Activated CD4-positive, alpha-beta T cell treated with anti-CD3 and anti-CD28 coated beads, Interleukin-2, amount 50 U/mL, for 24 hours (primary cell): ENCODE measurements at places on chromosomes 5 and 9.

DNA sequence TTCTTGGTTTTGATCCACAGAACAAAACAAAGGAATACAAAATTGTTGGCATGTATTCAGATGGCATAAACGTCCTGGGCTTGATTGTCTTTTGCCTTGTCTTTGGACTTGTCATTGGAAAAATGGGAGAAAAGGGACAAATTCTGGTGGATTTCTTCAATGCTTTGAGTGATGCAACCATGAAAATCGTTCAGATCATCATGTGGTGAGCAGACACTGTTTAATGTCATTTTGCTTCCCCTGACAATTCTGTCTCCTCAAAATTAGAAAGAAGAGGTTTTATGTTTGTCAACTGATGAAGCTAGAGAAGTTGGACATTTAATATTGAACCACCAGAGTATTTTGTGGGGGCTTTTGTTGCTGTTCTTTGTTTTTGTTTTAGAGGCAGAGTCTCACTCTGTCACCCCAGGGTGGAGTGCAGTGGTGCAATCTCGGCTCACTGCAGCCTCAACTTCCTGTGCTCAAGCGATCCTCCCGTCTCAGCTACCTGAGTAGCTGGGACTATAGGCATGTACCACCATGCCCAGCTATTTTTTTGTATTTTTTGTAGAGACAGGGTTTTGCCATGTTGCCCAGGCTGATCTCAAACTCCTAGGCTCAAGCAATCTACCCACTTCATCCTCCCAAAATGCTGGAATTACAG, 82.0 kb downstream of the SLC1A1 start:
- DNase-seq = no peak

GRCh38 chr9:114505187-114506081, at the start of gene WHRN:
WHRN (minus strand) TSS chr9:114505473; CDS start chr9:114504801, 672 bp downstream.
- peak; percentile 85 for DNase-seq

- DNase-seq = no peak
Observed at GRCh38 chr9:87567001-87567400, 69.3 kb downstream of the DAPK1 start.

GRCh38 chr9:2729003-2729402, 11.7 kb downstream of the KCNV2 start:
- DNase-seq = no peak

DNA sequence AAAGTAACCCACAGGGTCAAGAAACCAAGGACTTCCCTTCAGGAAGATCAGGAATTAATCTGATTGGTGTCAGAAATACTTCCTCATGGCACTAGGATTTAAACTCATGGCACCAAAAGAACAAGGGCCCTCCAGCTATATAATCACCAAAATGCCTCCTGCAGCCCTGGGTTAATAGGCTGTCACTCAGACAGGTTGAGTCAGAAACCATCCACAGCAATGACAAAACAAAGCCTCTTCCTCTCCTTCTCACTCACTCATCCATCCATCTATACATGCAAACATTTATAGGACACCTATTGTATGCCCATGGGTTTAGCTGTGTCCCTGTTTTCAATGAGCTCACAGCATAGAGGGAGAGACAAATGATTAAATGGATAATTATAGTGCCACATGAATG, 62.5 kb upstream of the SPOCK1 start:
- no peak for DNase-seq

DNA sequence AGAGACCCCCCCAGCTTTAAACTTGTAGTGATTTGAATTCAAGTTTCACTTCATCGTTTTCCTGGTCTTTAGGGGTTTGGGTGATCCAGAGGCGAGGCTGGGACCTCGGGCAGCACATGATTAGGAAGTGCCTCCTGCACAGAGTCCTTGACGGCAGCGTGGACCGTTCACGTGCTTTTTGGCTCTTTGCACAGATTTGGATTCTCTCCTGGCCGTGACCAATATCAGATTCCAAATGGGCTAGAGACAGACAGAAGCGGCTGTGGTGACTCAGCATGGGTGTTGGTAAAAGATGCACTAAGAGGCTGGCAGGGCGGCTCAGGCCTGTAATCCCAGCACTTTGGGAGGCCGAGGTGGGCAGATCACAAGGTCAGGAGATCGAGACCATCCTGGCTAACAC, 117.2 kb upstream of the CACNA1B start:
- no peak for DNase-seq

GRCh38 chr9:79969393-79970145, 397.8 kb downstream of the TLE4 start:
- no peak for DNase-seq

DNA sequence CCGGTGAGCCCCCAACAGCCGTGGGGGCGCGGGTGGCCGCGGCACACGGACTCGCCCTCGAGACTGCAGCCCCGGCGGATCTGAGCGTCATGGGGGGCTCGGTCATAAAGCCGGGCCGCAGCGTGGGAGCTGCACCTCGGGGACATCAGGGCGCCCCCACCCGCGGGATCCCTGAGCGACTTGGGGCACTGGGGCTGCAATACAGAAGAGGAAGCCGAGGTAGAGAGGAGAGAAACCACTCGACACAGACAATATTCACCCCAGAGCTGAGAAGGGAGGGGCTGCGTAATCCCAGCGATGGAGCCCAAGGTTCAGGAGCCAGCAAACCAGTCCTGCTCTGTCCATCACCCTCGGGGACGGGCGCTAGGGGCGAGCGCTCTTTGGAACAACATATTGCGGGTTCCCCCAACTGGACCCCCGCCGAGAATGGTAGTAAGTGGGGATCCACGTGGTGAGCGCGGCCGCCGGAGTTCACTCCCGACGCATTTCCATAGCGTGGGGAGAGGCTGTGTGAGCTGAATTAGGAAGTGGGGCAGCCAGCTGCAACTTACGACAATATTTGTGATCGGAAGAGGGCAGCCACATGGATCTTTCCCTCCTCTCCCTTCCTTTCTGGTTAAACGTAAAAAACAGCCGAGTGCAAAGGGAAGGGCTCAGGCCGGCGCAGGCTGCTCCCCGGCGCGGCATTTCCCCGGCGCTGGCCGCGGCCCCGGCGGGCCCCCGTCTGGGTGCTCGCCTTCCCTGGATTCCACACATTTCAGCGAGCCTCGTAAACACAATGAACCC, 9.9 kb downstream of the PTCH1 start:
- no peak for DNase-seq

- DNase-seq = no peak
Observed at GRCh38 chr9:135994501-135995192, 33.5 kb upstream of the UBAC1 start.

- DNase-seq = no peak
Observed at GRCh38 chr9:113526841-113527240, 63.3 kb downstream of the RGS3 start.

DNA sequence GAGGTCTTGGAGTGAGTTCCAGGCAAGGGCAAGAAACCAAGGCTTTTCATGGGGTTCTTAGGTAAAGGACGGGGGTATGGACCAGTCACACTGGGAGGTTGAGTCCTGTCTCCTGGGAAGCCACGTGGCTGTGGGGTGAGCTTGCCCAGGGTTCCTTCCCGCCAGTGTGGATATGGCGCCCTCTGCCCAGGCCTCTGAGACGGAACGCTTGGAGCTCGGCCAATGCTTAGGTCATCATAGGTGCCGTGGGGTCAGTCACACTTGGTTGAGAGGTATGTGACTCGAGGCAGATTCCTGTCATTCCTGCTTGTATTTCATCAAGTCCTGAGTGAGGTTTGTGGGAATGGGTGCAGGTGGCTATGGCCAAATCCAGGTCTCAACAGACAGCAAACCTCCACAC, 46.2 kb downstream of the TENT4A start:
- DNase-seq = no peak

DNA sequence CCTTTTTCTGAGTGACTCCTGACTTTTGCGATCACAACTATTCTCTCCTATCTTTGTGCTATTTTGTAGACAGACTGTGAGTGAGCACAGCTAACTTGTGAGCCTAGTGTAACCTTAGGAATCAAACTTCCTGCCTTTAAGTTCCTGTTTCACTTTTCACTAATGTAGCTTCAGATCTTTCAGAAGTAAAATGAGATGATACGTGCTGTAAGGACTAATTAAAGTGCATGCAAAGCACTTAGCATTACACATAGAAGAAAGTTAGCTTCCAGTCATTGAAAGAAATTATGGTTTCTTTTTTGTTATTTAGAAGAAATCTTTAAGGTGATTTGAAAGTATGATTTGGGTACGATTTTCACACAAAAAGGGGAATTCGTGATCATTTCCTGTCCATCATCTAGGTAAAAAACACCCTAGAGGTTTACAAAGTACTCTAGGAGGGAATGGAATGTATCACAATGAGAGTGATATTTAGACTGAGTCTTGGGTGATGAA, 122.7 kb downstream of the ST8SIA4 start:
- DNase-seq = no peak

DNA sequence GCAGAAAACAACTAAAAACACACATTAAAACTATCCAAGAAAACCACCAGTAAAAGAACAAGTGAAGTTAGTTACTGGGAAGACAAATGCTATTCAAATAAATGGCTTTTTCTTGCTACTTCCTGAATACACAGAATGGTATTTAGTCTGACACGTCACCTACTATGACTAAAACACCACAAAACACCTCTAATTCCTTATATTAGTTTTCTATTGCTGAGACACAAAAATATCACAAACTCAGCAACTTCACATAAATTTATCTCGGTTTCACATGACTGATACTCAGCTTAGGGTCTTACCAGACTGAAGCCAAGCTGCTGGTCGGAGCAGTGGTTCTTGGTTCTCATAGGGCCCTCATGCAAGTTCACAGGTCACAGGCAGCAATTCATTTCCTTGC, 5.4 kb downstream of the DMAC1 start:
- DNase-seq = no peak

GRCh38 chr9:3977614-3978112, 322.2 kb downstream of the GLIS3 start:
- DNase-seq = no peak

GRCh38 chr9:125994066-125994943, 247.1 kb downstream of the PBX3 start:
- DNase-seq = no peak

DNA sequence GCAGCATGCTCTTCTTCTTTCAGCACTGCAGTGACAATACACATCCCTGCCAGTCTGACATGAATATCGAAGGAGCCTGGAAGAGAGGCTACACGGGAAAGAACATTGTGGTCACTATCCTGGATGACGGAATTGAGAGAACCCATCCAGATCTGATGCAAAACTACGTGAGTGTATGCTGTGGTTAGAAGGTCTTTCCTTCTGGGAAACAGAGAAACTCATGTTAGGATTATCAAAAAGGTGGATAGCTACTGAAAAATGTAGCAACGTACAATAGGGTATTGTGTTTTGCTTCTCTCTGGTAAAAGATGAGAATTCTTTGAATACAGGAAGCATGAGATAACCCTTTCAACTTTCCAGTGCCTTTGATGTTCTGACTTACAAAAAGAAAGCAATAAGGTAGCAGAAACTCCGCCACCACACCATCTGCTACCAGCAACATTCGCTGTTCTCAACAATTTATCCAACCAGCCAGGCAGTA, 133.3 kb downstream of the PCSK5 start:
- peak; percentile 16 for DNase-seq

DNA sequence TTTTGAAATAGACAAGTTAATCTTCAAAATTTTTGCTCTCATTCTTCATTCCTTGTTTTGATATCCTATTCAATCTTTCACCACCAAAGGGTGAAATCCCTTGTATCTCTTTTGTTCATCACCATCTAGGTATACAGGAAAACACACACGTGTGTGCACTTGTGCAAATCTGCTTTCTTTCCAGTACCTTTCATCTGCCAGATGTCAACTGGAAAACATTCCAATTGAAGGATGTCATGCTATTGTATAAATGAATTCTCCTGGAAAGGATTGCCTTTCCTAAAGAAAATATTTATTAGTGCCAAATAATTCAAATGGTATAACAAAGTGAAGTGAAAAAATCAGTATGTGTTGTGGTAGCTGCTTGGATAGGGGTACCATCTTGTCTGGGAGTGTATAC, 123.7 kb downstream of the RANBP17 start:
- no peak for DNase-seq

DNA sequence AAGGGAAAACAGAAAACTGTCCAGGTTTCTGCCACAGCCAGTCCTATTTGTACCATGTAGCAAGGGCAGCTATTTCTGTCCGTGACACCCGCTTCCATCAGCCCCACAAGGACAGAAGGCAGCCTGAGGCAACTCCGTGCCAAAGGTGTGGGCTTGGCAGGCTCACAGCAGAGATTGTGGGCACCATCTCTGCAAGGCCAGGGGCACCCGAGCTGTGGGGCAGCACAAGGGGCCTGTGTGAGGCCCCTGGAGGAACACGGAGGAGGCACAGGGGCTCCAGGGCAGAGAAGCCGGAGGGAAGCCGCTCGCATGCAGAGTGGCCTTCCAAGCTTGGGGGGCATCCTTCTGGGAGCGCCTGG, 43.5 kb downstream of the COL23A1 start:
- DNase-seq = no peak

GRCh38 chr5:39503155-39503554, 78.4 kb upstream of the DAB2 start:
- no peak for DNase-seq

GRCh38 chr5:112419164-112419985, at the start of gene EPB41L4A:
EPB41L4A (minus strand) TSS chr5:112419277; CDS start chr5:112419039, 238 bp downstream.
- no peak for DNase-seq

DNA sequence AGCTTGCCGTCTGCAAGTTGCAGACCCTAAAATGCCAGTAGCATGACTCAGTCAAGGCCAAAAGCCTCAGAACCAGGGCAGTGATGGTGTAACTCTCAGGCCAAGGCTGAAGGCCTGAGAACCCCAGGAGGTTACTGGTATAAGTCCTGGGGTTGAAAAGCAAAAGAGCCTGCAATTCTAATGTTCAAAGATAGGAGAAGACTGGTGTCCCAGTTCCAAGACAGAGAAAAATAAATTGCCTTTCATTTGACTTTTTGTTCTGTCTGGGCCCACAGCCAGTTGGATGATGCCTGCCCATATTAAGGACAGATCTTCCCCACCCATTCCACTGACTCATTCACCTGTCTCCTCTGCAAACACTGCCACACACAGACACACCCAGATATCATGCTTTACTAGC, 673.2 kb downstream of the CDH18 start:
- DNase-seq = no peak

- DNase-seq = no peak
Observed at GRCh38 chr5:6059137-6059800, 319.1 kb downstream of the MED10 start.

DNA sequence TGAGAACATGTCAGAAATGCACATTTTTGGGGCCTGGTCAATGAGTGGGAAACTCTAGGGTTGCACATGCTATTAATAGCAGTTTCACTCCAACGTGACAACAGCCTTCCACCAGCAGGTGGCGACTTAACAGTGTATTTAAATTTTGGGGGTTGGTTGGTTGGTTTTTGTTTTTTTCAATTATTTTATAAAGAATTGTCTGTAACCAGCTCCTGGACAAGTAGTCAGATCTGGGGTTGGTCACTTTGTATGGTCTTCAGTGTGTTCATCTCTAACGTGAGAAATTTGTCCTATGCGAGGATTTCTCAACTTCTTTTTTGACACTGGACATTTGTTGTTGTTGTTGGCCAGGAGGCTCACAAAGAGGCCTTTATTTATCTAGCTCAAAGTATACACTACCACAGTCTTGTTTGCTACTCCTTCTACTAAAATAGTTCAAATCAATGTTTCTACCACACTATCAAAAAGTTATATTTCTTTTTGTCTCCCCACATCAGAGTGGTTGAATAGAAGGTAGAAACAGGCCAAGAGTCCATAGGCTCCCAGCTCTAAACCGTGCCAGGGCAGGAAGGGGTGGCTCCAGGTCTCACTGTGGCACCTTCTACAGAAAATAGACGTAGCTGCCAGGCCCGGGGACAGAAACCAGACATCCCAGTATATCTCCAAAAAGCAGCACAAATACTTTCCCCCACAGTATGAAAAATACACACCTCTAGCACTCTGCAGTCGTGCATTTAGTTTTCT, 110.4 kb downstream of the TRPM6 start:
- DNase-seq = peak; percentile 59

- no peak for DNase-seq
Observed at GRCh38 chr9:114112778-114113584, 13.9 kb upstream of the KIF12 start.
